ENCODE measurements at places on chromosomes 7 and 10.

GRCh38 chr7:86768394-86768793 lies 124.7 kb downstream of the GRM3 start:
- no peak for DNase-seq

DNA sequence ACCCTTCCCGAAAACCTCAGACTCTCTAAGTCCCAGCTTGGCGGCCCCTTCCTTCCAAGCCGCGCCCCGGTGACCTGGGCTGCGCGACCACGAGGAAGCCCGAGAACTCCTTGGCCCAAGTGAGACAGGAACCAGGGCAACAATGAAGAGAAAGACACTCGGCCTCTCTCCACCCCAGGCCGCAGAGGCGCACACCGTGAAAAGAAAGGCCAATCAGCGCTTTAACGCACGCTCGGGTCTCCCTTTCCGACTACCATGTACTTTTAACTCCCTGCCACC lies 166.4 kb upstream of the PPP1R3A start:
- DNase-seq = no peak

- DNase-seq = no peak
Observed at GRCh38 chr7:30721211-30721610, 30.7 kb upstream of the INMT start.

- DNase-seq = no peak
Observed at GRCh38 chr7:128380483-128381106, 19.1 kb upstream of the PRRT4 start.

DNA sequence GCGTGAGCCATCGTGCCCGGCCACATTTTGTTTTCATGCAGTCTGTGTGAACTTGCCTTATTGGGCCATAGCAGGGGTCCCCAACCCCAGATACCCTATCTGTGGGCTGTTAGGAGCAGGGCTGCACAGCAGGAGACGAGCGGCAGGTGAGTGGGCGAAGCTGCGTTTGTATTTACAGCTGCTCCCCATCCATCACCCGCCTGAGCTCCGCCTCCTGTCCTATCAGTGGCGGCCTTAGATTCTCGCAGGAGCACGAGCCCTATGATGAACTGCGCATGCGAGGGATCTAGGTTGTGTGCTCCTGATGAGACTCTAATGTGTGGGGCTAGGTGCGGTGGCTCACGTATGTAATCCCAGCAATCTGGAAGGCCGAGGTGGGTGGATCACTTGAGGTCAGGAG lies 293.9 kb downstream of the CAMK1D start:
- DNase-seq = no peak

All from CD8-positive, alpha-beta memory T cell (primary cell).